NCI-H226 (cell line): ENCODE measurements at places on chromosomes 3 and 15.

DNA sequence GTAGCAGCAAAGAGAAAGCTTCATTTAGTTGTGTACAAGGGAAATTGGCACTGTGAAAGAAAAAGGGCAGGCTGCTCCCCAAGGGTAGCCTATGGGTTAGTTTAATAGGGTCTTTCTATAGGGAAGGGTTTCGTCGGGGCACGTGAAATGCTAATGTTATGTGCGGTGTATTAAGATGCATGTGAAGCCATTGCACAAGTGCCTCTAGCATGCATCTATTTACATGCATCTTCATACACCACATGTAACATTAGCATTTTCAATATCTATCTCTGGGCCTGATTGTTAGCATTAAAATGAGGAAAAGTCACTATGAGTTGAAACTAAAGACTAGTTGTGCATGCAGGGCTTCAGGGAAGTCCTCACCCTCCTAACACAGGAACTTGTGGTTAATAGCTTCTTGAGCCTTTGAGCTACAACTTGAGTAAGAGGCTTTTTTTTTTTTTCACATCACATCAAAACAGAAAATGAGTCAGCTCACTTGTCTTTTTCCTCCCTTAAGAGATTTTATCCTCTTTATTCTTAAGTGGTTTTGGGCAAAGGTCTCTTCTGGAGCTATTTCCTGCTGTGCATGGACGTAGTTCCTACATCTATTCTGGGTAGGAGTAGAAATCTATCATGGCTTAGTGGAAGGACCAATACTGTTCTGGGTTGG is 613.4 kb downstream of the ZPLD1 start:
- DNase-seq = peak; percentile 65

DNA sequence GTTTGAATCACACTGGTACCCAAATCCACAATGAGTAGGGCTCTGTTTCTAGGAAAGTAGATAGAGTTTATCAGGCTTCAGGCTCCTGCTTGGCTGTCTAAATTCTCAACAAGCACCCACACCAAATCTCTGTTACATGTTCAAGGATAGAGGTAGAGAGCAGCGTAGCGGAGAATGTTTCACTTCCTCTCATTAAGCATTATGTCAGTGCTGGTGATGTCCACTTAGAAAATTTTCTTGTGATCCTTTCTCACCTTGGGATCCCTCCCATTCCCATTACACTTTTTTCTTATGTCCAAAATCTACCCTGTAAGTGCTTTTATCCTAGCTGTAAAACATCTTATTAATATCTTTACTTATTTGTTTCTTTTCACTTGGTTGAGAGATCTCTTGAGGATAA is 34.7 kb upstream of the GCSAM start:
- DNase-seq = no peak

- no peak for DNase-seq
Measured at GRCh38 chr3:1727242-1727641, 371.4 kb upstream of the CNTN4 start.

DNA sequence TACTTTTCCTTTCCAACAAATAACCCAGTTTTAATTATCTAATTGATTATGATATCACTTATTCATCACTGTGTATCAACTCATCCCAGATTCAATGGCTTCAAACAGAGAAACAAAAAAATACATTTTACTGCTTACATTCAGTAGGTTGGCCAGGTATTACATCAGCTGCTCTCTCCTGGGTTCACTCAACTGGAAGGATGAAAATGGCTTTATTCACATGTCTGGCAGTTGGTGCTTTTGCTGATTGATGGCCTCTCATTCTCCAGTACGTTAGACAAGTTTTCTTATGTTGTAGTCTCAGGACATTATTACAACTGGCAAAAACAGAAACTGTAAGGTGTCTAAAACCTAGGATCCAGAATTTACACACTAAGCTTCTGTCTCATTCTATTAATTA is 811.0 kb upstream of the ALCAM start:
- no peak for DNase-seq

DNA sequence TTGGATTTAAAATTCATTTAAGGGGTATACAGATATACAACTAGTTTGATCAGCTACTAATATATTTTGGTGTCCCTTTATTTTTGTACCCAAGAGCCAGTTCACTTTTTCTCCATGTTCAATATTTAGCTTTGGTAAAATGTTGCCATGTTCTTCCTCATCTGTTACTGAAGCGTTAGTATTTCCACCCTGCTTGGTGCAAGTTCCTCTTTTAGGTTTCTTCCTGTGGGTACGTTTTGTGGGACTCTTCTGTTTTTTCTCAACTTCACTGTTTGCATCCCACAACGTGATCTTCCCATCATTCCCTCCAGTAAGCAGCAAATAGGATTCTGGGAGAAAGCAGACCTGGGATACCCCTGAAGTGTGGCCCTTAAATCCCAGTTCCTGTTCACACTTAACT is 14.1 kb downstream of the WDR53 start:
- DNase-seq = no peak

- DNase-seq = no peak
Measured at GRCh38 chr3:126101521-126101982, 17.6 kb upstream of the SLC41A3 start.

GRCh38 chr3:42764115-42764514 is 8.9 kb downstream of the CCDC13 start:
- no peak for DNase-seq

DNA sequence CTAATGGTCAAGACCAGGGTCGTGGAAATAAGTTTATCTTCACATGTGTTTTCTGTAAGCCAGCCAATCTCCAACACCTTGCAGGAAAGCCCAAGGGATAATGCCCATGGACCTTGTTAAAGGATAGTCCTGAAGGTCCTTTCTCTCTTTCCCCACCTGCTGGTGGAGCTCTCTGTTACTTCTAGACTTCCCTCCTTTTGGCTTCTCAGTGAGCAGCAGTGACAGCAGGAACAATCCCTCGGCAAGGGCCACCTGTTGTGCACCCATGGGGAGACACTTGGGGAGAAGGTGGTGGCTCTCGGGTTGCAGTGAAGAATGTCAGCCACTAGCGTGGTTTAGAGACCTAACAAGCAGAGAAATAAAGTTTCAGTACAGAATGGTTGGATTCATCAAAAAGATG is 84.0 kb upstream of the OSBPL11 start:
- no peak for DNase-seq

- DNase-seq = no peak
Measured at GRCh38 chr3:51360806-51361205, 24.3 kb upstream of the MANF start.

DNA sequence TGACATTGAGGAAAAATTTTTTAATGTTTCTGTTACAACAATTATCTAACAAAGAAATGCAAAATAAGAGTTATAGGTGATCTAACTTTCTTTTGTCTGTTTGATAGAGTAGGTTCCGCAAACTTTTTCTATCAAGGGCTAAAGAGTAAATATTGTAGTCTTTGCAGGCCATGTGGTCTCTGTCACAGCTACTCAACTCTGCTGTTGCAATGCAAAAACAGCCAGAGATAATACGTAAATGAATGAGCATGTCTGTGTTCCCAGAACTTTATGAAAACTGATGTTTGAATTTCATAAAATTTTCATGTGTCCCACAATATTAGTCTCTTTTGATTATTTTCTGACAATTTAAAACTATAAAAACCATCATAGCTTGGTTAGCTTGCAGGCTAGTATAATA is 73.3 kb downstream of the SLC24A1 start:
- no peak for DNase-seq

DNA sequence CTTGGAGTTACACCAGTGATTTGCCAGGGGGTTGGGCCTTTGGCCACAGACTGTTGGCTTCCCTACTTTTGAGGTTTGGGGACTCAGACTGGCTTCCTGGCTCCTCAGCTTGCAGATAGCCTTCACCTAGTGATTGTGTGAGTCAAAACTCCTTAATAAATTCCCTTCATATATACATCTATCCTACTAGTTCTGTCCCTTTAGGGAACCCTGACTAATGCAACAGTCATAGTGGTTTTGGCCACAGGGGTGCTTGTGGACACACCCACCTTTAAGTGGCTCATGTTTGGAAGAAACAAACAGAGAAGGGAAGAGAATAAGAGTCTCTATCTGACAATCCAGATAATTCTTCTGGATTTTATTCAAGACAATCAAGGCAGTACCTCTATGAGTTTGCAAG is 457.7 kb downstream of the EPHA3 start:
- no peak for DNase-seq
